Activated CD8-positive, alpha-beta T cell treated with anti-CD3 and anti-CD28 coated beads for 36 hours (primary cell): ENCODE measurements at places on chromosomes 12 and 14. TPM values are rescaled to one million over a fixed set of nuclear protein-coding genes. Genes with fewer than 3 reads are reported as not detected.

Gene DDN
- total RNA-seq = 1.2 TPM

DNA sequence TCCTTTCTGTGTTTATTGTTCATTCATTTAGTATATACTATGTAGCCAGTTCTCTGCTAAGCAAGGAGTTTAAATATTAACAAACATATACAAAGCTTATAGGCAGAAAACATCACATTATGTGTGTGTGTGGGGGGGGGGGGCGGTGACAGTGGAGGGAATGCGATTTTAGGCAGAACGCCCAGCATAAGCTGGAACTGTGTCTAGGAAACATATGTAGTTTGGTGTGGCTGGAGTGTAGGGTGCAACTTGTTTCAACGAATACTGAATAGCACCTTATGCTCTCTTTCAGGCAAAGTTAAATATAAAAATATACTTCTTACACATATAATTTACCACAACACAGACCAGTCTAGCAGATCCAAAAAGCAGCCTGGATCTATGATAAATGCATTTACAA, 980.6 kb downstream of the SLC6A15 start:
- H3K4me1 ChIP-seq = no peaks in the 10 kb centered on the region
- DNase-seq = no peak
- H3K27me3 ChIP-seq = no peaks in the 10 kb centered on the region
- no peaks in the 10 kb centered on the region for H3K36me3 ChIP-seq

GRCh38 chr12:47122602-47123001, 42.8 kb upstream of the AMIGO2 start:
- peaks cover 20% of the 10 kb centered on the region for H3K36me3 ChIP-seq
- no peak overlapping the region for H3K4me3 ChIP-seq
- no peak for DNase-seq
- H3K27ac ChIP-seq = no peak overlapping the region
- H3K27me3 ChIP-seq = no peaks in the 10 kb centered on the region
- peaks cover 40% of the 10 kb centered on the region for H3K4me1 ChIP-seq

Gene TMEM119
- not detected for total RNA-seq

GRCh38 chr12:56189918-56190694, 823 bp upstream of the SMARCC2 start:
- DNase-seq = peak; percentile 89
- H3K4me3 ChIP-seq = peak overlapping the region; percentile 92
- H3K4me1 ChIP-seq = peaks cover 35% of the 10 kb centered on the region
- peaks cover 2% of the 10 kb centered on the region for H3K27me3 ChIP-seq

DNA sequence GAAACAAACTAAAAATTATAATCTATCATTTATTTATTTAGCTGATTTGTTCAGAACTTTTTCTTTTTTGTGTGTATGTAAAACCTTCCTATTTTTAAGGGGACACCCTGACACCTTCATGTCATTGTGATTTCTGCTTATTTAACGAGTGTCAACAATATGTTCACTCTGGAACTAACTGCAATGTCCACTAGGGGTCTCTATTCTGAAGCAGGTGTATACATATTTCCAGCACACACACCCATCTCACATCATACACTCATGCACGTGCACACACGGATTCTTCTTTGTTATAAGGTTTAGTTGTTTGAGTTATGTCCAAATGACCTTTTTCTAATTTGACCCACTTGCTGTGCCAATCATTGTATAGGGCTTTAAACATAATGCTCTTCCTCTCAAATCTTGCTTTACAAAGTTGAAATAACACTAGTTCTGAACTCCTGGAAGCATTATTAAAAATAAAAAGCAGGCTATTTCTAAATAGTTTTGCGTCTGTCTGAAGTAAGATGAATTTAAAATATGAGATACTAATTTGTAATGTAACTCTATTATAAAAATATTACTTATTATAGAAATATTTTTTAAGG, 15.5 kb downstream of the E2F7 start:
- H3K4me1 ChIP-seq = peaks cover 3% of the 10 kb centered on the region
- peak; percentile 13 for DNase-seq
- peaks cover 2% of the 10 kb centered on the region for H3K36me3 ChIP-seq

- H3K36me3 ChIP-seq = no peaks in the 10 kb centered on the region
- no peak overlapping the region for H3K27ac ChIP-seq
- no peak overlapping the region for H3K4me3 ChIP-seq
- peaks cover 3% of the 10 kb centered on the region for H3K4me1 ChIP-seq
Observed at GRCh38 chr12:68901551-68901950, 31.4 kb downstream of the CPM start.

- H3K4me3 ChIP-seq = no peak overlapping the region
- H3K27me3 ChIP-seq = peaks cover 2% of the 10 kb centered on the region
- H3K36me3 ChIP-seq = no peaks in the 10 kb centered on the region
- H3K27ac ChIP-seq = no peak overlapping the region
- no peaks in the 10 kb centered on the region for H3K4me1 ChIP-seq
- DNase-seq = peak; percentile 47
Observed at GRCh38 chr14:57871459-57872080, 5.7 kb upstream of the SLC35F4 start.

GRCh38 chr14:49405291-49405690, 180.9 kb downstream of the RPS29 start:
- no peak overlapping the region for H3K27ac ChIP-seq
- peaks cover 5% of the 10 kb centered on the region for H3K27me3 ChIP-seq
- H3K36me3 ChIP-seq = no peaks in the 10 kb centered on the region
- no peak overlapping the region for H3K4me3 ChIP-seq
- DNase-seq = no peak

GRCh38 chr14:83842547-83842946, 1687.4 kb upstream of the FLRT2 start:
- H3K4me1 ChIP-seq = no peaks in the 10 kb centered on the region
- no peaks in the 10 kb centered on the region for H3K36me3 ChIP-seq
- no peak overlapping the region for H3K27ac ChIP-seq
- H3K27me3 ChIP-seq = no peaks in the 10 kb centered on the region
- no peak for DNase-seq
